ENCODE measurements at places on chromosomes 1 and 21. TPM values are rescaled to one million over a fixed set of nuclear protein-coding genes. Genes with fewer than 3 reads are reported as not detected.

DNA sequence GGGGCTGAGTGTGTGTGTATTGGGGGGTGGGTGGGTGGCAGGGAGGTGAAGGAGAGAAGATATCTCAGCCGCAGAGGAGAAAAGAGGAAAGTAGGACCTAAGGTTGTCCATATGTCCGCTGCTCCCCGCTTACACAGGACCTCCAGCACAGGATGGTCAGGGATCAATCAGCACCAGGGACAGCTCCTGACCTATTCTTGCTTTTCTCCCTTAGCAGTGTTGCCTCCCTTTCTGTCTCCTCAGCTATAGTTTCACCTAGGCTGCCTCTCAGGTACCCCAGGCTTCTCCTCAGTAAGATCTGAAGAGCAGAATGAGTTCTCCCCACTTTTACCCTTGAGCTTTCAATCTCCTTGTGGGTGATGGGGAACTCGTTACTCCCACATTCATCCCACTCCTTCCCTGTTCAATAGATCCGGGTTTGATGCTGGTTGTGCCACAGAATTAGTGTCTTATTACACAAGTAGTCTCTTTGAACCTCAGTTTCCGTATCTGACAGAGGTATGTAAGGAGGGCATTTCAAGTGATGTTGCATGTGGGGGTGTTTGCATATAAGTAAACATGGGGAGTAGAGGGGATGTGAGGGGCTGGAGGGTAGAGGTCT, 1.4 kb upstream of the DPH2 start:
- peaks cover 9% of the 10 kb centered on the region for H3K36me3 ChIP-seq
- H3K27me3 ChIP-seq, result no peaks in the 10 kb centered on the region
- no peak for DNase-seq
- peaks cover 19% of the 10 kb centered on the region for H3K4me1 ChIP-seq

DNA sequence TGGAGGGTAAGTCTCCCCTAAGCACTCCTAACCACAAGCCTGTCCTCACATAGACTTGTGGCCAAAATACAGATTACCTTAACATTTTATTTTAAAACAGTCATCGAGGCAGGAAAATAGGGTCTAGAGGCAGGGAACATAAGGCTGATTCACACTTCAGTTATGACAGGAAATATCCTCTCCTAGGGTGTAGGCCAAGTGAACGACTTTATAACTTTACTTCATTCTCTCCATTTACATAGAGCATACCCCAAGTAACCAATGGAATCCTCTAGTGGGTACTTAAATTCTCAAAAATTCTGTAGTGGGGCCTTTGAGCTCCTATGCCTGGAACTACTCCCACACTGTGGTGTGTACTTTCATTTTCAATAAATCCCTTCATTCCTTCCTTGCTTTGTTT, 113.0 kb downstream of the WDR3 start:
- no peak for DNase-seq
- H3K27ac ChIP-seq, result no peak overlapping the region
- peaks cover 11% of the 10 kb centered on the region for H3K27me3 ChIP-seq
- H3K4me3 ChIP-seq, result no peak overlapping the region
- no peaks in the 10 kb centered on the region for H3K36me3 ChIP-seq

Gene C1QTNF12
- total RNA-seq, result 6.9 TPM

Gene DCDC2B
- total RNA-seq, result 0.27 TPM

Gene LHX4
- total RNA-seq, result 0.44 TPM

Gene C4BPB
- total RNA-seq, result not detected

Gene USP25
- 33.6 TPM for total RNA-seq

GRCh38 chr1:110746644-110747259, 72.0 kb upstream of the KCNA3 start:
- no peak for DNase-seq
- no peaks in the 10 kb centered on the region for H3K36me3 ChIP-seq
- no peak overlapping the region for H3K27ac ChIP-seq
- H3K4me1 ChIP-seq, result no peaks in the 10 kb centered on the region

Gene HSF2BP
- 0.59 TPM for total RNA-seq

- DNase-seq, result peak; percentile 24
- no peaks in the 10 kb centered on the region for H3K4me1 ChIP-seq
- no peak overlapping the region for H3K4me3 ChIP-seq
- no peak overlapping the region for H3K27ac ChIP-seq
- no peaks in the 10 kb centered on the region for H3K27me3 ChIP-seq
These were observed 37.2 kb upstream of the SIM2 start for GRCh38 chr21:36661511-36662309.

Gene PTGER3
- 0.05 TPM for total RNA-seq

- DNase-seq, result no peak
- H3K4me3 ChIP-seq, result no peak overlapping the region
- H3K36me3 ChIP-seq, result no peaks in the 10 kb centered on the region
- no peak overlapping the region for H3K27ac ChIP-seq
- H3K27me3 ChIP-seq, result peaks cover 36% of the 10 kb centered on the region
- H3K4me1 ChIP-seq, result no peaks in the 10 kb centered on the region
These were observed 11.0 kb upstream of the C1QA start for GRCh38 chr1:22625262-22625925.

DNA sequence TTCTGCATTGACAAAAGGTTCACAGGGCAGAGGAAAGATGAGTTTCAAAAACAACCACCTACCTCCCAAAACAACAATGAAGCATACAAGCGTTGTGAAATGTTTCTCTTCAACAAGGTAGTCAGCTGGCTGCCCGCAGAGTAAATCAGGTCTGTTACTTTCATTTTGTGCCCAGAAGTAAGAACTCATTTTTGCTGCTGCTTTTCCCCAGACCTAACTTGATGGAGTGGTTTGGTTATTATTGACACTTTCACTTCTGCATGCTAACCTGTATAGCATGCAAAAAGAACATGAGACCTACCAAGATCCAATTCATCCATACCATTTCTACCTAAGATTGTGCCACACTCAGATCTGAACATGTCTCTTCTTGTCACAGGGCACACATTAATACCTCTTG, 1.3 kb downstream of the SLC9C2 start:
- no peaks in the 10 kb centered on the region for H3K36me3 ChIP-seq
- H3K4me1 ChIP-seq, result no peaks in the 10 kb centered on the region
- no peak overlapping the region for H3K4me3 ChIP-seq
- H3K27ac ChIP-seq, result no peak overlapping the region
- DNase-seq, result no peak

DNA sequence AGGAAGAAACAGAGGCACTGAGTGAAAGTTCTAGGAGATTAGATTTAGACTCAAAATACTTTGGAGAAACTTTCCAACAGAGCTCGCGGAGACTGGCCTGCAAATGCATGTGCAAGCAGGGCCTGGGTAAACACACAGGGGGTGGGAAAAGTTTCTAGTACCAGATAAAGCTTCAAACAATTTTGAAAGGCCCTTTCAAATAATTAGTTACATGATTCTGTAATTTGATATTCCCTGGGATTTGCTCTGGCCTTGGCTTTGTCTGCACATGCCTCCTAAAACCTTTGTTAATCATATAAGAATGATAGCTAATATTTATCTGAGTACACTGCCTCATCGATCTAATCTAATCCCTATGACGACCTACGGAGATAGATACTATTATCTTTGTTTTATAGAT, 31.3 kb downstream of the VTCN1 start:
- no peak overlapping the region for H3K27ac ChIP-seq
- no peaks in the 10 kb centered on the region for H3K27me3 ChIP-seq
- no peak overlapping the region for H3K4me3 ChIP-seq
- DNase-seq, result no peak
- H3K36me3 ChIP-seq, result no peaks in the 10 kb centered on the region

Gene MMP23B
- total RNA-seq, result 8.7 TPM

Gene NID1
- total RNA-seq, result 0.32 TPM

- no peaks in the 10 kb centered on the region for H3K4me1 ChIP-seq
- no peak for DNase-seq
- no peaks in the 10 kb centered on the region for H3K36me3 ChIP-seq
- no peak overlapping the region for H3K27ac ChIP-seq
- no peak overlapping the region for H3K4me3 ChIP-seq
These were observed 28.7 kb downstream of the FCRL3 start for GRCh38 chr1:157671895-157672294.

DNA sequence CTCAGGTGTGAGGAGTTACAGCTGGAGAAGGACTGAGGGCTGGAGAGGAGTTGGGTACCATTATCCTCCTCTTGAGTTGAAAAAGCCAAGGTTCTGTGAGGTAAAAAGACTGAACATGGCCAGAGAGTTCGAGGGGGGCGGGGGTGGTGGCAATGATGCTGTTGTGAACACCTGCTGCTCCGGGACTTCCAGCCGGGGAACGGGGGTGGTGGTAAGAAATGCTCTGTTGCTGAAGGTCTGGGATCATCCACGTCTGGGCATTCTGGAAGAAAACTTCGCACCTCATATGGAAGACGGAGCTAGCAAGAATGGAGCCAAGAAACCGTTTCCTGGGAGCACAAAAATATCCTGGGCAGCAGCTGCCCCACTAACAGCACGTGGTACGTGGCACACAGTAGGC, 20.1 kb upstream of the ALPL start:
- no peaks in the 10 kb centered on the region for H3K36me3 ChIP-seq
- H3K4me3 ChIP-seq, result peak overlapping the region; percentile 23
- H3K27ac ChIP-seq, result no peak overlapping the region
- H3K27me3 ChIP-seq, result no peaks in the 10 kb centered on the region
- no peaks in the 10 kb centered on the region for H3K4me1 ChIP-seq
- no peak for DNase-seq

Gene C1orf94
- total RNA-seq, result not detected

DNA sequence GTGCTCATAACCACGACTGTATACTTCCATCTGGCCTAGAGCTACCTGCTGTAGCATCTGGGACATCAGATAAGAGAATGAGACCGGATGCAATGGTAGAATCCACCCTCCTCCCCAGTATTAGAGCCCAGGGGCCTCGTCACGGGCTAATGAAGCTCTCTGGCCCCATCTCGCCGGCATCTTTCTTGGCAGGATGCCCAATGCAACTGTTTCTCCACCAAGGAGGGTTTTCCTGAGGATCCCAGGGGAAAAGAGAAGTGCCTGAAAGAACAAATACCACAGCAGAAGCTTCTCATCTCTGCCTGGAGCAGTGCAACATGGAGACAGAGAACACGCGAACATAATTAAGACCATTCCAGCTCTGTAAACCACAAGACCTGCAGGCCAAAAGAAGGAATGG, 80.0 kb downstream of the VWA5B1 start:
- no peak for DNase-seq
- H3K27ac ChIP-seq, result no peak overlapping the region
- H3K36me3 ChIP-seq, result no peaks in the 10 kb centered on the region
- peaks cover 8% of the 10 kb centered on the region for H3K27me3 ChIP-seq

GRCh38 chr1:232952514-232953499, 2.4 kb downstream of the NTPCR start:
- H3K27ac ChIP-seq, result peak overlapping the region; percentile 52
- H3K4me1 ChIP-seq, result peaks cover 33% of the 10 kb centered on the region
- H3K27me3 ChIP-seq, result no peaks in the 10 kb centered on the region
- H3K4me3 ChIP-seq, result no peak overlapping the region
- H3K36me3 ChIP-seq, result no peaks in the 10 kb centered on the region

Gene LENEP
- total RNA-seq, result 0.42 TPM

GRCh38 chr1:110384581-110385321, 6.1 kb downstream of the SLC16A4 start:
- no peaks in the 10 kb centered on the region for H3K4me1 ChIP-seq
- H3K36me3 ChIP-seq, result peaks cover 9% of the 10 kb centered on the region
- no peak overlapping the region for H3K27ac ChIP-seq

GRCh38 chr1:37634244-37634991, at the start of gene RSPO1:
Gene RSPO1, minus strand, starts transcription at chr1:37634892. Its CDS starts 5,231 bp downstream, at chr1:37629661.
- peak within 1 kb of the TSS; percentile 9 for H3K4me3 ChIP-seq
- H3K27ac ChIP-seq, result no peak within 1 kb of the TSS
- peaks cover 48% of the 10 kb centered on the region for H3K27me3 ChIP-seq
- H3K36me3 ChIP-seq, result no peaks in the 10 kb centered on the region
- H3K4me1 ChIP-seq, result no peaks in the 10 kb centered on the region
- no peak for DNase-seq

- peaks cover 29% of the 10 kb centered on the region for H3K36me3 ChIP-seq
- no peak for DNase-seq
- H3K4me3 ChIP-seq, result peak overlapping the region; percentile 81
- H3K4me1 ChIP-seq, result peaks cover 6% of the 10 kb centered on the region
- peak overlapping the region; percentile 88 for H3K27ac ChIP-seq
These were observed 479 bp downstream of the POGK start for GRCh38 chr1:166839600-166840308.

DNA sequence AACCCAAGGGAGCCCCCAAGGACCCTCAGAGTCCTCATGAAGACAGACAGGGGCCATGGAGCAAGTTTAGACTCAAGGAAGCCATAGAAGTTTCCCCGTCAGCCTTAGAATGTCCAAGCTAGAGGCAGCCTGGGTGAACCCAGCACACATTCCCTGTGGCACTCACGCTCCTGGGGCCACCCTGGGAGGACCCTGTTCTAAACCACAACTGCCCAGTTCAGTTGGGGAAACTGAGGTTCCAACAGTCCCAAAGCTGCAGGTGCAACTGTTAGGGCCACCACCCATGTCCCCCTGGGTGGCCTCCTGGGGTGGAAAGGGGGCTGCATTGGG, 9.3 kb downstream of the WNT3A start:
- H3K27me3 ChIP-seq, result no peaks in the 10 kb centered on the region
- H3K36me3 ChIP-seq, result no peaks in the 10 kb centered on the region

- no peaks in the 10 kb centered on the region for H3K4me1 ChIP-seq
- no peaks in the 10 kb centered on the region for H3K36me3 ChIP-seq
- no peak for DNase-seq
- H3K4me3 ChIP-seq, result no peak overlapping the region
- no peak overlapping the region for H3K27ac ChIP-seq
- no peaks in the 10 kb centered on the region for H3K27me3 ChIP-seq
These were observed 36.1 kb downstream of the SORT1 start for GRCh38 chr1:109361649-109362048.

Gene WNT9A
- 5.6 TPM for total RNA-seq

GRCh38 chr1:20717452-20718342, at the start of gene KIF17:
Gene KIF17, minus strand, starts transcription at chr1:20718007. Its CDS starts 301 bp downstream, at chr1:20717706.
- no peaks in the 10 kb centered on the region for H3K27me3 ChIP-seq
- no peaks in the 10 kb centered on the region for H3K36me3 ChIP-seq
- peak within 1 kb of the TSS; percentile 8 for H3K27ac ChIP-seq
- DNase-seq, result no peak
- H3K4me3 ChIP-seq, result no peak within 1 kb of the TSS

Gene CRTC2
- total RNA-seq, result 33.8 TPM

DNA sequence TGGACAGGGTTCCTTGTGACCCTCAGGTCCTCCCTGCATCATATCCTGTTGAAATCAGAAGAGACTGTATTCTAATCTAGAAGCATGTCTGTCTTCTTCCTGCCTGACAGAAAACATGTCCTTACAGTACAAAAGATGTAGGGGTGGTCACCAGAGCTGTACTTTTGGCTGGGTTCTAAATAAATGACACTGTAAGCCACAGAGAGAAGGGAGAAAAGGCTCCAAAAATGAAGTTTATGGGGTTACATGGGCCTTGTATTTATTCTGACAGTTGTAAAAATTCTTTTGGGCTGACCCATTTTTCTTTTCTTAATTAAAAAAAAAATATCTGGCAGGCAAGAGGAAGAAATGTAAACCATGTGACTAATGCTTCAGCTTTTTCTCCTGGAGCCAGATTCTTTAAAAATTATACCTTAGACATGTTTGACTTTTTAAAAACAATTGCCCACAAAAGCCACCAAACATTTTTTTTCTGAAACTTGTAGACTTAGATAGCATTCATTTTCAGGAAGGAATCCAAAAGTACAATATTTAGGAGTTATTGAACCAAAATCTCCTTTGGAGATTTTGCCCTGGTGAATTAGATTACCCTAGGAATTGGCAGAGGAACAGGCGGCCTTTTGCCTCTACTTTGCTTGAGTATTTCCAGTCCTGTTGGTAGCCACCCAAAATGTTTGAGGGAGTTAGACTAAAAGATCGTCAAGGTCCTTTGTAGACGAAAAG, 17.1 kb downstream of the RGL1 start:
- no peak overlapping the region for H3K27ac ChIP-seq
- no peak overlapping the region for H3K4me3 ChIP-seq
- H3K36me3 ChIP-seq, result no peaks in the 10 kb centered on the region

- H3K27ac ChIP-seq, result no peak overlapping the region
- no peak overlapping the region for H3K4me3 ChIP-seq
- H3K4me1 ChIP-seq, result no peaks in the 10 kb centered on the region
- no peaks in the 10 kb centered on the region for H3K27me3 ChIP-seq
These were observed 81.6 kb upstream of the KCNE2 start for GRCh38 chr21:34282223-34282622.
